ENCODE measurements at places on chromosomes 16 and 17. TPM values are rescaled to one million over a fixed set of nuclear protein-coding genes. Genes with fewer than 3 reads are reported as not detected.

DNA sequence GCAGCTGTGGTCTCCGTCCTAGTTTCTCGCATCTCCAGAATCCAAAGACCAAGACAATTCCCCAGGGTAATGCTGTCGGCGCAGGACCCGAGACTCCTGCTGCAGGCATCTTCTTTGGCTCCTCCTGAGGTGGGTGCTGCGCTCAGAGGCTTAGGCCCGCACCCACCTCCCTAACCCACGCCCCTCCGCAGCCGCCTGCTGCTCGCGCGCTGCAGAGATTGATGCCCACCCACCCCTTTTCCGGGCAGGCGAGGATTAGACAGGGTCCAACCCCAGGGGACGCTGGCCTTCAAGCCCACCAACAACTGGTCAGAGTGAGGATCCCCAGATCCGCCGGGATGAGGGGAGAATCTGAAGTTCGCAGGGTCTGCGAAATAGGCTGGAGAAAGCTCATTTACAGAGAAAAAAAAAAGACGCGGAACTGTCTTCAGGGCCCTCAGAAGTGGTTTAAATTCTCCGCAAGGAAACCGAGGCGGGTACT is 27.9 kb downstream of the SLFN11 start:
- H3K27ac ChIP-seq, result peak overlapping the region; percentile 84
- peak overlapping the region; percentile 43 for H3K4me3 ChIP-seq
- peaks cover 8% of the 10 kb centered on the region for H3K4me1 ChIP-seq
- no peak for DNase-seq

DNA sequence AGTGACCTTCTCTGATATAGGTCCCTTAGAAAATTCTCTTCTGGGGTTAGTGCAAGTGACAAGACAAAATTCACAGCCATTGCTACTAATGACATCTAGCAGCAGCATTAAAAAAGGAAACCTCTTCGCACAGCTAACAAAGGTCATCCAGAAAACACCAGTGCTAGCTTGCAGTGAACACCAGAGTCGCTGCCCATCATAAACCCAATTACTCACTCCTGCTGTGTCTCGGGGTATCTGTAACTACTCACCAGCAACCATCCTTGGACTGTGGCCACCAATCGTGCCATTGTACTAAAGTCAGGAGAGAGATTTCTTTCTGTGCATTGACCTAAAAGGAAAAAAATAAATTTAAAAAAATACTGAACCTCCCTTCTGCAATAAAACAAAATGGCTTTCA is 1494.7 kb upstream of the CDH8 start:
- H3K4me1 ChIP-seq, result no peaks in the 10 kb centered on the region
- no peak overlapping the region for H3K27ac ChIP-seq
- no peaks in the 10 kb centered on the region for H3K36me3 ChIP-seq
- H3K4me3 ChIP-seq, result no peak overlapping the region
- no peaks in the 10 kb centered on the region for H3K27me3 ChIP-seq
- no peak for DNase-seq

- no peaks in the 10 kb centered on the region for H3K4me1 ChIP-seq
- no peaks in the 10 kb centered on the region for H3K36me3 ChIP-seq
- peak overlapping the region; percentile 87 for H3K27ac ChIP-seq
- peak overlapping the region; percentile 65 for H3K4me3 ChIP-seq
- no peaks in the 10 kb centered on the region for H3K27me3 ChIP-seq
These were observed 5.0 kb downstream of the ARMC7 start for GRCh38 chr17:75114552-75115314.

CFDP1 gene
- 81.9 TPM for total RNA-seq

HNF1B gene
- total RNA-seq, result not detected

All from breast epithelium (tissue), 4 donors.